RKO (cell line): ENCODE measurements at places on chromosomes 13 and 19.

DNA sequence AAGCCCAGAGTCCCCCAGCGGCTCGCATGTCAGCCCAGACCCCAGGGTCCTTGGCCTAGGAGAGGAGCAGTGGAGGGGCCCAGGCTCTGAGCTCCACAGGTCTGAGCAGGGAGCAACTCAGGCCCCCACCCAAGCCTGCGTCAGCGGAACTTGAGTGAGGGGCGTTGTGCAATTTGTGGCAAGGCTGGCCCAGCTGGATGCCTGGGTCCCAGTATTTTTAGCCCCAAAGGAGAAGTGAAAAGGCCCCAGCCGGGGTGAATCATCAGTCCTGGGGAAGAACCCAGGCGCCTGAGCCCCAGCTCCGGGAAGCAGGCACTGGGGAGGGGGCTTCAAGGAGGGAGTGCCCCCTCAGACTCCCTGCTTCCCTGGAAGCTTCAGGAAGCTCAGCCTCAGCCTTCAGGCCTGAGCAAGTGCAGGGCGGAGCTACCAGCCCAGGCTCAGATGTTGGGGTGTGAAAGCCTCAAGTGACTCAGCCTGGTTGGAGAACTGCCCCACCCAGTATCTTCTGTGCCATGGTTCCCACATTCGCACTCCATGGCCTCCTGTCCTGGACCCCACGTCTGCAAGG is 7.2 kb downstream of the MED29 start:
- peak; percentile 73 for DNase-seq

GRCh38 chr19:16067205-16067938 is 8.9 kb upstream of the TPM4 start:
- DNase-seq: peak; percentile 91

- DNase-seq: no peak
These were observed 251.3 kb upstream of the PCDH9 start for GRCh38 chr13:67481445-67481844.

DNA sequence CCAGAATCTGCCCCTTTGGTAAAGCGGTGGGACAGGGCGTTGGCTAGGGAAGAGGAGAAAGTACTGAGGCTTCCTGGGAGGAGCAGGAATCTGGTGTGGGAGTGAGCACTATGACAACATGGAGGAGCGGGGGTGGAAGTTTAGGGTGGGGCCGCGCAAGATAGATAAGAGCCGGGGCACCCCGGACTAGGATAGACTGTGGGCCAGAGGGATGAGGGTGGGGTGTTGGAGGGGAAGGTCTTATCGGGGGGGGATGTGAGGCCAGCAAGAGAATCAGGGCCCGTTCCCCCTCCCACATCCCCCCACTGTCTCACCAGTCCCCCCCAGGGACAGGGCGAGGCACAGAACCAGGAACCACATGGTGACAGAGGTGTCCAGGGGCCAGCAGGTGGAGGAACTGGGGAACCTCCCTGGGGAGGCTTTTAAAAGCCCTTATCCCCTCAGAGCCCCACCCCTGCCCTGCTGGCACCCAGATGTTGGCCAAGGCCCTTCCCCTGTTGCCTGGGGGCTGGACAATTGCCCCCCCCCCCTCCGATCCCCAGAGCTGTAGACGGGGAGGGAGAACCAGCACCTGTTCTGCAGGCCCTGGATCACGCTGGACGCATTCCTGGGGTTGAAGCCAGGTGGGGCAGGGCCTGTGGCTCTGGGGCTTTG is at the start of gene KLK1:
Gene KLK1 (minus strand): TSS at position 399 of the 654 bp plus-strand sequence. CDS start 39 bp downstream, at position 360.
- DNase-seq: no peak

DNA sequence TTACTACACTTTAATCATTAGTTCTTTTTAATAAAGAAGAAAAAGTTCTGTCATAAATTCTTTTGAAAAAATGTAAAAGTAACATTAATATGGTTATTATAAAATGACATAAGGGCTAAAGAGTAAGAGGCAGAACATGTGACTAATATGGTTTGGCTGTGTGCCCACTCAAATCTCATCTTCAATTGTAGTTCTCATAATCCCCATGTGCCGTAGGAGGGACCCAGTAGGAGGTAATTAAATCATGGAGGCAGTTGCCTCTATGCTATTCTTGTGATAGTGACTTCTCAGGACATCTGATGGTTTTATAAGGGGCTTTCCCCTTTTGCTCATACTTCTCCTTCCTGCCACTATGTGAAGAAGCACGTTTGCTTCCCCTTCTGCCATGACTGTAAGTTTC is 104.5 kb downstream of the UGGT2 start:
- DNase-seq: peak; percentile 52
